ENCODE measurements at places on chromosomes 4 and X.
A peak's percentile ranks its signal among the peaks of the same experiment; 100 is the strongest.

- no peak for DNase-seq
These were observed 19.7 kb downstream of the HTRA3 start for GRCh38 chr4:8289151-8289750.

DNA sequence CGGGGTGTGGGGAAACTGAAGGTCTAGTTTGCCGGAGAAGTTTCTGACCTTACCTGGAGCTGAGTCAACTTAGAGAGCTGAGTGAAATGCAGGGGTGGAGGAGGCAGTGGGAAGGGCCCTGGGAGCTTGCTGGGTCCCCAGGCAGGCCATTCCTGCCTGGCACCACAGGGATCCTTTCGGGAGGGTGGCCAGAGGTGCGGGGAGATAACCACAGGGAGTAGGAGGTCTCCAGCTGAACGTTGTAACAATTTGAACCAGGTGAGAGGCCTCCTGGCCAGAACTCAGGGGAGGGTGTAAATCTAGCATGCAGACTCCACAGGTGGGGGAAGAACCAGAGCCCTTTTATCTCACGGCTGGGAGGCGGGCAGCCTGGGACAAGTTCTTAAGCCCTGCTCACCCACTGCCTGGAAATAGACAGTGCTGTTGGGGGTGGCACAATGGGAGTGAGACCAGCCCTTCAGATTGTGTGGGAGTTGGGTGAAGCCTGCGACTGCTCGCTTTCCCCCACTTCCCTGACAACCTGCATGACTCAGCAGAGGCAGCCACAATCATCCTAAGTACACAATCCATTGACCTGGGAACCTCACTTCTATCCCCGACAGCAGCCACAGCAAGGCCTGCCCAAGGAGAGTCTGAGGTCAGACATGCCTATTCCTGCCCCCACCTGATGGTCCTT lies 247.4 kb downstream of the ADGRA3 start:
- DNase-seq: no peak

DNA sequence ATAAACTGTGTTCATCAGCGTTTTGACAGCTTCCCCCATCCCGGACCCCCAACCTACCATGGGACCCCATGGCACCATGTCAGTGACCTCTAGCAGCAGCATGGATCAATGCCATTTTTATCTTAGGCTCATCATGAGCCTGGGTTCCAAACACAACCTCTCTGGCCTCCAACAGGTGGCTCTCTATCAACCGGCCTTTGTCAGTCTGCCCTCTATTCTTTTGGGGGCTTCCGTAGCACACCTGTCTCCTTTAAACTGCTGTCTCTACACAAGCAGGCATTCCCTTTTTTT lies 721 bp upstream of the TMEM150C start:
- no peak for DNase-seq

GRCh38 chrX:39875834-39876628 lies 221.7 kb downstream of the BCOR start:
- DNase-seq: no peak

- no peak for DNase-seq
These were observed 23.7 kb upstream of the TLR7 start for GRCh38 chrX:12843061-12843667.

DNA sequence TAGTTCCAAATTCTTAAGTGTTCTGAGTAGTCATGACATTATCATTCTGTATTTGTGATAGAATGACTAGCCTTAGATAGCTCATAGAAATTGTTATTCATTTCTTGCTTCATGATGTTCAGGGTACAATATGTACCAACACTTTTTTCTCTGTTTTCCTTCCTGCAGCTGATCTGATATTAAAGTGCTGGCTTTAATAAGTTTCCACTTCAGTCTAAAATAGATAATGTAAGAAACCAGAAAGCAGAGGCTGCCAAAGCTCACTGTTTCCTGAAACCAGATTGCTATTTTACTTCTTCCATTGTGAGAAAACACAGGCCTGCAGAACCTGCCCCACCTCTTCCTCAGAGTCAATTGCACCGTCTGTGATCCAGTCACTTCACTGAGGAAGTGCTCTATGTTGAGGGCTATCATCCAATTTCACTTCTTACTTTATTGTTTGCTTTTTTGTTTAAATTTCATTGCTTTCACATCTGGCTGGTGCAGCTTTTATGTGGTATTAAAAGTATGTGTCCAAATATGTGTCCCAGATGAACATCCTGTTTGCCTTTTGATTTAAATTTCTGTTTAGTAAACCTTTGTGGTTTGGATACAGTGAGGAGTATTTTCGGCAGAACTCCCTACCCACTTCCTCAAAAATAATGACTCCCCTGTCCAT lies 652.1 kb downstream of the ANKRD50 start:
- no peak for DNase-seq

GRCh38 chr4:82780752-82781231 lies 17.8 kb downstream of the SCD5 start:
- peak; percentile 38 for DNase-seq

DNA sequence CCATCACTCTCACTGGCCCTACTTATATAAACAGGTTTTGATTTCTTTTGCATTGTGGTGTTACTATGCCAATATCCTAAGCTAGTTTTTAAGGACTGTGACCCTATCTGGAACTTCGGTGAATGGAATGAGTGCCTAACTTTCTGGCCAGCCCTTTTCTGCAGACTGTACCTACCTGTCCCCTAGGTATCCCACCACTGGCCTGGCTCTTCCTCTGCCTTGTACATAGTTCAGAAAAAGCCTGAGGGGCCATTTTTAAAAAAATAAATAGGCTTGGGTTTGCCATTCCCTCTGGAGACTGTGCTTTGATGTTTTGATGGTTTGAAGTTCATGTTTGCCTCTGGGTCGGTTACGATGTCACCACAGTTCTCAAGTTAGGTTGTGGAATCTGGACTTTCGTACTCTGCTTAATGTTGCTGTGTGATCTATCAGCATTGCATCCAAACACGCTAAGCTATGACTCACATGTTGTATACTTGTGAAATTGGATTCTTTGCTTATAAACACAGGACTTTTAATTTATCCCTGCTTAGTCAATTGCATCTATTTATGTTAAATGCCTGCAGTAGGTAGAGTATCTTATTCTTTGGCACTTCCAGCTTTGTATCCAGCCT lies 182.0 kb downstream of the ANKRD50 start:
- no peak for DNase-seq

Data from omental fat pad (tissue), 4 donors.